Left renal cortex interstitium (tissue), 4 donors: ENCODE measurements at places on chromosomes 5 and 9. TPM values are rescaled to one million over a fixed set of nuclear protein-coding genes. Genes with fewer than 3 reads are reported as not detected.

MVB12B gene
- 19.1 TPM for polyA plus RNA-seq

GRCh38 chr9:86669422-86669821 is 277.9 kb downstream of the GAS1 start:
- no peak for DNase-seq

DNA sequence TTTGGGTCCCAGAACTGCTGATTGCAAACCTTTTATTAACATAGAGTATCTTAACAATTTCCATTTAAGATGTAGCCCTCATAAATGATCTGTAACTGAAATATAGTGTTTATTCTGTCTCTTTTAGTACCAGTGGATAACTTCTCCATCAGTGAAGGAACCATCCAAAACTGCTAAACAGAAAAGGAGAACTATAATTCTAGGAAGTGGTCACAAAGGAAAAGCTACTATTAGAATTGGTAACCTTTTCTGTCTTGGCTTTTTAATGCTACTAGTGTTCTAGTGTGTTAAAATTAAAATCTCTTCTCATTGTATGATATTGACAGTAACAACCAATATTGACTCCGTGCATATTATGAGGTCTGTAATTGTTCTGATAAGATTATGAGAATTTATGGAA is 12.8 kb downstream of the CEP78 start:
- DNase-seq, result no peak

- no peak for DNase-seq
Observed at GRCh38 chr9:134875371-134875770, 5.2 kb upstream of the FCN2 start.
